ENCODE measurements at places on chromosomes 2 and 18.

DNA sequence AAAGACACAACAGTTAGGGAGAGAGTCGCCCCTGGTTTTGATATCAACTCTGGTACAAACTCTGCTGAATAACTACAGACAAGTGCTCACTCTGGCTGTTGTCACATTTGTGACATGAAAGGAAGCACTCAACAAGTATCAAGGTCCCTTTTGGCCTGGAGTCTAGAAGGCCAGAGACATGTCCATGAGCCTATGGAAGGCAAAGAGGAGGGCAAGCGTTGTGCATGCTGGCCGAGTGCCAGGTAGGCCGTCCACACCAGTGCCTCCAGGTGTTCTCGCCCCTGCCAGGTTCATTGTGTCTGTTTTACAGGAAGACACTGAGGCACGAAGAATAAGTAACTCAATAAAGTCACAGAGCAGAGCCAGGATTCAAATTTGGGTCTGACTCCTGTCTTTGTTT lies 21.1 kb downstream of the ILKAP start:
- no peak for DNase-seq

- DNase-seq: no peak
Observed at GRCh38 chr2:211901226-211901846, 637.3 kb downstream of the ERBB4 start.

- DNase-seq: no peak
Observed at GRCh38 chr2:231926761-231927565, 767 bp upstream of the NPPC start.

- DNase-seq: no peak
Observed at GRCh38 chr2:202815548-202816360, 55.8 kb downstream of the ICA1L start.

GRCh38 chr2:14303366-14304115 lies 329.0 kb upstream of the LRATD1 start:
- DNase-seq: no peak

- no peak for DNase-seq
Observed at GRCh38 chr2:57842531-57842930, 204.1 kb upstream of the VRK2 start.

GRCh38 chr2:44247924-44248323 lies 27.4 kb upstream of the SLC3A1 start:
- no peak for DNase-seq

DNA sequence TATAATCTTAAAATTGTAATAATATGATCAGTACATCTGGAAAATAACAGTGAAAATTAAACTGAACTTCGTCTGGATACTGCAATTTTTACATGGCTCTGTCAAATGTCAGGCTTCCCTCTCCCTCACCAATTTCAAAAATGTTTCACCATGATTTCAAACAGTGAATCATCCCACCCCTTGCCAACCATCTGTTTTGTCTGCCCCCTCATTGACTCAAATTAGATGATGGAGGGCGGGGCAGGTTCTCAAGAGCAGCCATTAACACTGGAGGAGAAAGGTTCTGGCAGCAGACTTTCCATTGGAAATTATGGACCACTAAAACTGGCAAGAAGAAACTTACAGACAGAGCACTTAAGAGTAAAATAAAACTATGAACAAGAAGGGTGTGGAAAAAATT lies 1195.7 kb upstream of the ZEB2 start:
- no peak for DNase-seq

GRCh38 chr2:101253703-101254450 lies 1.2 kb downstream of the CNOT11 start:
- peak; percentile 44 for DNase-seq

GRCh38 chr2:58762176-58762781 lies 521.2 kb upstream of the FANCL start:
- peak; percentile 3 for DNase-seq

GRCh38 chr2:31693882-31694281 lies 113.1 kb upstream of the SRD5A2 start:
- DNase-seq: no peak

GRCh38 chr2:16141641-16141921 lies 201.2 kb downstream of the MYCN start:
- no peak for DNase-seq

GRCh38 chr2:121080013-121080772 lies 204.8 kb downstream of the TFCP2L1 start:
- peak; percentile 25 for DNase-seq

- no peak for DNase-seq
Observed at GRCh38 chr18:55555395-55556027, 32.5 kb downstream of the TCF4 start.

DNA sequence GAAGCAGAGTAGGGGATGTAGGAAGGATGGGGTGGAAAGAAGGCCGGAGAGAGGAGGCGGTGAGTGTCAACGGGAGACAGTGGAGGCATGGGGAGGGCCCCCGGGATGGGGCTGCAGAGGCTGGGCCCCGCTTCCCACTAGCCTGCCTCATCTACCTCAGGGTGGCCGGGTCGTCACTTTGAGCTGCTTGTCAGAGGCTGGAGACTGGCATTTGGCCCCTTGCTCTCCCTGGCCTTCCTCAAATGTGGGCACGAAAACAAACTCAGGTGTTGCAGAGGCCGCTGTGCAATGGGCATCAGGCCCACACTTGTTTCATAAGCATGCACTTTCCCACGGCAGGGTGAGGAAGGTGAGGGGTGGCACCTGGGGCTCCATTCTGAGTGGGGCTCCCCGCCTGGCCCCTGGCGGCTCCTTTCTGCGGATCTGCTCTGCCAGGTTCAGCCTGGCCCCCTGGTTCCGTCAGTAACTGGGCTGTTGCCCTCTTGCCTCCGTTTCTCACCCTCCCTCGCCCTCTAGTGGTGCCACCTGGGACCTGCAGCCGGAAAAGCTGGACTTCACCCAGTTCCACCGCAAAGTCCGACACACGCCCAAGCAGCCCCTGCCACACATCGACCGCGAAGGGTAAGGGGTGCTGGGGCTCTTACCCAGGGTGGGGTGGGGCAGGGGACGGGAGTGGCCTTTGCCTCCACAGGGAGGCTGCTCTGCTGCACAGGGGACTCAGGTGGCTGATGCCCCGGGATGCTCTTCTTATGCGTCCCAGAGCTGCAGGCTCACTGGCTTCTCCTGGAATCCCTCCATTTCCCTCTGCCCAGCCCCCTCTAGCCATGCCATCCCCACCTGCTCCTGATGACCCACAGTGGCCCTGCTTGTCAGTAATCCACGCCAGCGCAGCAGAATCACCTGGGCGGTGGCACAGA lies 125.4 kb downstream of the CTIF start:
- DNase-seq: peak; percentile 53

GRCh38 chr18:43563780-43564179 lies 286.5 kb upstream of the SYT4 start:
- DNase-seq: no peak

- DNase-seq: no peak
Observed at GRCh38 chr2:5175231-5175630, 517.0 kb upstream of the SOX11 start.

GRCh38 chr2:689877-690510 lies 12.8 kb upstream of the TMEM18 start:
- DNase-seq: no peak

- DNase-seq: no peak
Observed at GRCh38 chr2:230784795-230785194, 72.2 kb downstream of the CAB39 start.

GRCh38 chr2:205477016-205477705 lies 205.1 kb upstream of the NRP2 start:
- DNase-seq: no peak

GRCh38 chr2:8501061-8501720 lies 180.7 kb upstream of the ID2 start:
- no peak for DNase-seq

- no peak for DNase-seq
Observed at GRCh38 chr18:5884375-5884774, 10.9 kb downstream of the TMEM200C start.

GRCh38 chr18:11807233-11807632 lies 44.0 kb upstream of the CHMP1B start:
- no peak for DNase-seq

GRCh38 chr2:85682378-85682777 lies 11.8 kb upstream of the GNLY start:
- no peak for DNase-seq

DNA sequence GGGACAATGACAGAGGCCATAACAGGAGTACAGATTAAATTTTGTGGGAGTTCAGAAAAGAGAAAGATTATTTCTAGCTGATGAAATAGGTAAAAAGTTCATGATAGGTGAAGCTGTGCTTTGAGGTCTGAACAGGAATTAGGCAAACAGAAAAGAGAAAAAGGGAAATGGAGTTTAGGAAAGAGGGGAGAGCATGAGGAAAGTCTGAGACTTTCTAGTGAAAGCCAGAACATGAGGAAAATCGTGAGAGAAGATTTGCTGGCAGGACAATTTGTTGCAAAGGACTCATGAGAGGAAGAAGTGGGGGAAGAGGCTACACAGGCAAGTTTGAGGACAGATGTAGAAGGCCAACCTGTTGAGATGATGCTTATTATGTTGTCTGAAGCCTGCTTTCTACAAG lies 6.3 kb upstream of the CHN1 start:
- no peak for DNase-seq

- no peak for DNase-seq
Observed at GRCh38 chr2:75055820-75056675, 97.6 kb downstream of the POLE4 start.

DNA sequence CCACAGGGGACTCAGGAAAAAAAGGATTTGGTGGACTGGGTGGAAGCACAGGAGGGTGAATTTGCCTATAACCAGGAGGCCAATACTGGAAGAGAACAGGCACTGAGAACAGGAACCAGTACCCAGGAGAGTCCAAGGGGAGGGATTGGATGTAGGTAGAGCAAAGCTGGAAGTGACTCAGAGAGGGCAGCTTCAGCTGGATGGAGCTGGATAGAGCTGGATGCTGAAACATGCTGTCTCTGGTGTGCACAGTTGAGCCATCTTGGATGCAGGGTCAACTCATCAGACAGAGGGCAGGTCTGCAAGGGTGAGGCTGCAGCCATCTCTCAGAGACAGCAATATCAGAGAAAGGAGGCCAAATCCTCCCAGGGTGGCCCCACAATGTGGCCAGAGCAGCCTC lies 134.0 kb downstream of the GALNT14 start:
- DNase-seq: no peak

DNA sequence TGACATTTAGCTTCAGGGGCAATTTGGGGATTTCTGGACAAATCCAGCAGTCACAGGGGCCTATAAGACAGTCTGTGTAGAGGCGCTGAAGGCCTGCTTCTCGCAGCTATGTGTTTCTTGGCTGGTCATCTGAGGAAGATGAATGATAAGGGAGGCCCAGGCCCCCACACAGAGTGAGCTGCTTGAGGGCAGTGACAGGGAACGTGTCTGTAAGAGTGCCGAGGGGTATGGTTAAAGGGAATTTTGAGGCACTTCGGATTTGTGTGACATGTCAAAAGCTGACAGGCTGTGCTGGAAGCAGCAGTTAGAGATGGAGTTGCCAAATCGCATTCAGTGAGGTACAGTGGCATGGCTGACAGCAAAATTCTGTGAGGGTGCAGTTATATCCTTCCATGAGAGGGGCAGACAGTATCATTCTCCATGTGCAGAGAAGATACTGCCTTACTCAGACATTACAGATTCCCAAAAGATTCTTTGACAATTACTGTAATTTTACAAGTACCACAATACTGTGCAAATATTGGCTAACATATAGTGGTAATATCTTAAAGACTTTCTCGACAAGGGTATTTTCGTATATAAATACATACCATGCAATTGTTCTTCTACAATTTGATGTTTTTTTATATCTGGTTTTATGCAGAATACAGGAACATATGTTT lies 74.0 kb downstream of the CERS6 start:
- no peak for DNase-seq

DNA sequence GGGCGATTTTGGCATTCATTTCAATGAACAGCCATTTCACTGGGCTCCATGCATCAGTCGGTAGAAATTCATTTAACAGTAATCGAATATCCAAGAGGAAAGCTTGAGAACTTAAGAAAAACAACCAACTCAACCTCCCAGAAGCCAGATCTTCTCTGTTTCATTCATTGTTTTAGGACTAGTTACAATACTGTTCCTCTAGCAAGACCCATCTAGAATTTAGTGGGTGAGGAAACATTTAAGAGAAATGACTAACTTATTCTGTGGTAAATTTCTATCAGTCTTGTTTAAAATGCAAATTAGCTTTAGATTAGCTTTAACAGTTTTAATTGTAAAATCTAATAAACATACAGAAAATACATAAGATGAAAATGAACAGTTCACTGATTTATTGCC lies 81.4 kb upstream of the SMAD7 start:
- DNase-seq: no peak

- DNase-seq: no peak
Observed at GRCh38 chr2:62455957-62456692, 49.9 kb downstream of the TMEM17 start.

DNA sequence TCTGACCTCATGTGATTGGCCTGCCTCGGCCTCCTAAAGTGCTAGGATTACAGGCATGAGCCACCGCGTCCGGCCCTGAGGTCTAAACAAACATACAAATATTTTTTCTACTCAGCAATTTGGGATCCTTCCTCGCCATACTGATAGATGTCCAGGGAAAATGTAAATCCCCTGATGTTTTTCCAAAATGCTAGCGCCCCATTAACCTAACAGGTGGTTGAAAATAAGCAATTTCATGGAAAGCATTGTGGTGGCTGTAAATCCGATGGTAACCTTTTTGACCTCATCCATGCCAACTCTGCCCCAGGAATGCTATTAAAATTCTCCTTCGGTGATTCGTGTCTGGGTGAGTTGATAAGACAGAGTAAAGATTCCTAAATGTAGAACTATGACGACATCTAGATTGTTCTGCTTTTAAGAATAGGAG lies 19.3 kb downstream of the GEMIN6 start:
- DNase-seq: no peak

- DNase-seq: no peak
Observed at GRCh38 chr2:176128982-176129796, at the start of gene HOXD8. Gene HOXD8 (plus strand): TSS chr2:176129705. CDS start chr2:176130367, 662 bp downstream.

- no peak for DNase-seq
Observed at GRCh38 chr2:68108120-68108519, 45.3 kb upstream of the C1D start.

DNA sequence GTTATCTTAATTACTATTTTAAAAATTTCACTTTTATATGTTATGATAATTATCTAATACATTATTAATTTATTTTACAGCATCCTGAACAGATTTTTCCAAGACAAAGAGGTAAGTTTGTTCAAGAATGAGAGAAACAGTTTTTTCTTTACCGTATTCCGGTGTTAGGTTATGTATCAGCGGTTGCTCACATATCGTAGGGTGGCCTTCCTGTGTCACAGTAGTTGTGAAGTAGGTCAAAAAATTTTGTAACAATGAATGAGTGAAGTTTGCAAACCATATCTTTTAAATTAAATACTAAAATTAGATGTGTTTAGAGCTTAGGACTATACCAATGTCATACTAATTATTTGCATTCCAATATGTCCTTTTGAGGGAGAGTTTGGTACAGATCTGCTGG lies 33.5 kb downstream of the MRPS9 start:
- DNase-seq: peak; percentile 7
